ENCODE measurements at places on chromosomes 16 and 17.

- DNase-seq = no peak
Measured at GRCh38 chr16:63458846-63459245, 1422.6 kb upstream of the CDH8 start.

DNA sequence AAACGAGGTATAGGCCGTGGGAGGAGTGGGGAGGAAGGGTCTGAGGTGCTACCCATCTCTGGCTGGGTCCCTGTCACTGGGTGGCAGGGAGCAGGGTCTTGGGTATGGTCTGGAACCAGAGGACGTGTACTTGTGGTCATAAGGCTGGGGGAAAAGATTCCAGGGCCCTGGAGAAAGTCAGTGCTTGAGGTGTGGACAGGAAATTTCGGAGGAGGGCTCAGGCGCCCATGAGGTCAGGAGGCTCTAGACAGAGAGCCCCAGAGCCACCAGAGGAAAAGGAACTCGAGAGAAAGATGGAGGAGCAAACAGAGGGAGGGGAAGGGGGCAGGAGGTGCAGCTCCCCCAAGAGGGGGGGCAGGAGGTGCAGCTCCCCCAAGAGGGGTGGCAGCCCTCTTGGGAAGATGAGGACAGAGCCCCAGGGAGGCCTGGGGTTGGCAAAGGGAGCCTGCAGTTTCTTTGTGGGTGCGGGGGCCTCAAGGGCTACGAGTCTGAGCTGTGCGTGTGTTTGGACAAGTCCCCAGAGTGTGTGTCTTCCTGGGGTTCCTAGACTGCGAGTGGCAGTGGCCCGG is 683 bp upstream of the SLC7A6 start:
- DNase-seq = no peak

- DNase-seq = no peak
Measured at GRCh38 chr17:67639979-67640378, 77.8 kb upstream of the NOL11 start.

- peak; percentile 62 for DNase-seq
Measured at GRCh38 chr17:38674014-38674748, 576 bp downstream of the EPOP start.

- DNase-seq = peak; percentile 18
Measured at GRCh38 chr17:17628388-17629008, 37.0 kb upstream of the PEMT start.

- DNase-seq = no peak
Measured at GRCh38 chr16:81786321-81786720, 7.2 kb downstream of the PLCG2 start.

GRCh38 chr16:61421111-61421510 is 615.1 kb downstream of the CDH8 start:
- no peak for DNase-seq
